ENCODE measurements at places on chromosomes 3 and 15. TPM values are rescaled to one million over a fixed set of nuclear protein-coding genes. Genes with fewer than 3 reads are reported as not detected.

RTP3 gene
- total RNA-seq, result not detected

PLIN1 gene
- total RNA-seq, result 1.4 TPM

PRR20G gene
- total RNA-seq, result not detected

CAMK1 gene
- 55.9 TPM for total RNA-seq

TIMP4 gene
- total RNA-seq, result 15.8 TPM

ACTRT3 gene
- total RNA-seq, result 0.99 TPM

Measured in sigmoid colon (tissue), 7 donors.